ENCODE measurements at places on chromosomes 11 and 22. TPM values are rescaled to one million over a fixed set of nuclear protein-coding genes. Genes with fewer than 3 reads are reported as not detected.

Gene MUC2
- polyA plus RNA-seq, result 0.03 TPM

Gene TECTA
- polyA plus RNA-seq, result 3.2 TPM

DNA sequence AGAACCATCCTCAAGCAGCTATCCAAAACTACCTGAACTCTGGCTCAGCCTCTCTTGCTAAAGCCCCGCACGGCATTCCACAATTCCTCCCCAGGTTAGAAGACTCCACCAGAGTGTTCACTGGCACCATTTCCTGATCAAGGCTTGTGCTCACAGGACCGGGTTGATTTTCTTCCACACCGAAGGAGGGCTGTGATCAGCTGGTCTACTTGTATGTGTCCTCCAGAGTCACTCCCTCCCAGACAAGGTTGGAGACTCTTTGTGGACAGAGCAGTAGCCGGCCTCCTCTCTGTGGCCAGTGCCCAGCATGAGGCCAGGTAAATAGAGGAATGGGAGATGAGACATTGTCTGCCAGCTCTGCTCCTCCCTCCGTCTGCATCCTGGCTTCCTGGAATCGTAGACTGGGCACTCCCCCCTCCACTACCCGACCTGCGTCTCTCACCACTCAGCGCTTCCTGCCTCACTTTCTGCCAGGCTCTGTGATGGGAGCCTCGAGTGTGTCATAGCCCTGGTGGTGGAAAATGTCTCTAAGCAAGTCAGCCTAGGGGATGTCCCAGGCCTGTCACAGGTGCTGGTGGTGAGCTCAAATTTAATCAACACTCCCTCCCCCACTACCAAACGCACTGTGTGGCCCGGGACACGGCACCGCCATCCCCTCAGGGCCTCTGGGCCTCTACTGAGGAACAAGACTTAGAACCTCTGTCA lies 12.5 kb upstream of the TMPRSS6 start:
- DNase-seq, result no peak

GRCh38 chr11:77135069-77135468 lies 7.0 kb downstream of the MYO7A start:
- DNase-seq, result no peak

DNA sequence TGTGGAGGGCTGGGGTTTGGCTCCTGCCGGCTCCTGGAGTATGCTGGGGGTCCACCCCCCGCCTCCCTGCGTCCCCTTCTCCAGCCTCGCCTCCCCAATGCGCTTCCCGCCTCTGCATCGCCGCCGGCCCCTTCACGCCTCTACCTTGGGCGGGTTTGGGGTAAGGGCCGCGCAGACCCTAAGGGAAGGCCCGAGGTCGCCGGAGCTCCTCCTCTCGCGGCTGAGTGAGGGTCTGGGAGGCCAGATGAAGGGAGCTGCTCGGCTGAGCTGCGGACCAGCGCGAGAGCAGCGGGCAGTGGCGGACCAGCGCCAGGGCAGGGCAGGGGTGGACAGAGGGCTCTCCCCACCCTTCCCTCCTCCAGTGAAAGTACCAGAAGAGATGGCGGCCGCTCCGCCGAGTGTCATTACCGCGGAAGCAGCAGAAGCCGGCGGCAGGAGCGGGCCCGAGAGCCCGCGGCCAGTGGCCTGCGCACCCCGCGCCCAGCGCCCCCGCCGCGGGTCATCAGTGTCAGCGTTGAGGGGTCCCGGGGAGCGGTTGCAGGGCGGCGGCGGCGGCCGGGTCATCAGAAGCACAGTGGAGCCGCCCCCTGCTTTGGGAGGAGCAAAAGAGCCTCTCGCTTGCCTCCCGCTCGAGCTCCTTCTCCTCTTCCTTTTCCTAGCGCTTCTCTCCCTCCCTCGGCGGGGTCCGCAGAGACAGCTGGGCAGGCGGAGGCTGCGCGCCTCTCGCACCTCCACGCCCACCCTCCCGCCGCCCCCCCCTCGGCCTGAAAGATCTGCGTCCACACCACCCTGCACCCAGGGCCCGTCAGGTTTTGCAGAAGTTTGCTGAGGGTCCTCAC lies 255.6 kb upstream of the CADM1 start:
- no peak for DNase-seq

GRCh38 chr11:115670538-115671205 lies 166.5 kb upstream of the CADM1 start:
- DNase-seq, result no peak

Gene WNT7B
- 7.5 TPM for polyA plus RNA-seq

DNA sequence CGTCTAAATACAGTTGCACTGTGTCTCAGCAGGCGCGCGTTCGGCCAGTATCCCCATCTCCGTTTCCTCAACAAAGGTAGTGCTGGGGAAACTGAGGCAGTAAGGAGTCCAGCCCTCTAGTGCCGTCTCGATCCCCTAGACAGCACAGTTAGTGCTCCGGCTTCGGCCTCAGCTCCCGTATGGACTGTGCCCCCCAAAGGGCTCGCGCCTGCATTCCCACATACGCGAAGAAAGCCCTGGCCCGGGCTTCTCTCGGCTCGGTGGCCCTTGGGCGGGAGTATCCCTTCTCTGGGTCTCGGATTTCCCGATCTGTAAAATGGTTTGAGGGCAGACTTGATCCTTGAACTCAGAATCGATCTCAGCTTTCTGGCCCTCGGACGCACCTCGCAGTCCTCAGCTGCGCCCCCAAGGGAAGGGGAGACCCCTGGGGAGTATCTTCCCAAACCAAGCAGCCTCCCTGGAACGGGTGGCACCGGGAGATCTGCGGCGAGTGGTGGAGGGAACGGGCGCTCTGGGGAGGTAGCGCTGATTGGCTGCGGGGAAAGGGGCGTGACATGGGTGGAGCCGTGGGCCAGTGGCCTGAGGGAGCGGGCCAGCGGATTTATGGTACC lies 759 bp upstream of the PEX16 start:
- DNase-seq, result no peak

DNA sequence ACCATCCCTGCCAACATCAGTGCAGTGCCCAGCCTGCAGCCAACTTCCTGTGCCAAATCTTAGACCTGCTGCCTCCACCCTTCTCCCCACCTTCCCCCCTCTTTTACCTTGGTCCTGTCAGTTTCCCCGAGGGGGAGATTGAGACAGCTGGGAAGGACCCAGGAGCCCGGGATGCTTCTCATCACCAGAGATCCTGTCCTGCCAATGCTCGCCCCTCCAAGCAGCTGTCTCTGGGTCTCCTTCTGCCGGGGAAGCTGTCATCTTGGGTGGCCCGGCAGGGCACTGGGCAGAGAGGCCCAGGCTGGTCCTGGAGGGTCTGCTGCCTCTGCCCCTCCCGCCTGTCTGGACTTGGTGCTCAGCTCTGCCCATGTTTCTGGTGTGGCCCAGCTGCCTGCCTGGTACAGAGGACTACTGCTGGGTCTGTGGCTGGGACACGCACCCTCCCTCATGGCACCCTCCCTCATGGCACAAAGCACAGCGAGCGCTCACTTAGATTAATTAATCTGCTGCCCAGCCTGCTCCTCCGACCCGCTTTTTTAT lies 60.4 kb upstream of the THY1 start:
- DNase-seq, result no peak

DNA sequence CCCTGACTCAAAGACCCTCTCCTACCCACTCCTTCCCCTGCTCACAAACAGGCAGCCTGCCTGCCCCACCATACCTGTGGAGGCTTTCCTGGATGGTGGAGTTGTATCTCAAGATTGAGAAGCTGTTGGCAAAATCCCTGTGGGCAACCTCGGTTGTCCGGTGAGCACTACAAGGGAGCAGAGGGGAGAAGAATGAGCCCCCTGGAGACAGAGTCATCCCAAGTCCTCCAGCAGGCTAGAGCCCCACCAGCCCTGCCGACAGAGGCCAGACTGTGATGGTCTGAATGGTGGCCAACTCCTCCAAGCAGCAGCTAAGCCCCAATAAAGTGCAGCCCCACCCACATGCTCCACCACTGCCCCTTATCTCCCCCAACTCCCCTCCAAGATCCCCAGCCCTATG lies 17.5 kb downstream of the TMPRSS13 start:
- DNase-seq, result no peak

Gene RFPL2
- 0.73 TPM for polyA plus RNA-seq

Data from left kidney (tissue), 8 donors.